ENCODE measurements at places on chromosomes 1 and 21.

DNA sequence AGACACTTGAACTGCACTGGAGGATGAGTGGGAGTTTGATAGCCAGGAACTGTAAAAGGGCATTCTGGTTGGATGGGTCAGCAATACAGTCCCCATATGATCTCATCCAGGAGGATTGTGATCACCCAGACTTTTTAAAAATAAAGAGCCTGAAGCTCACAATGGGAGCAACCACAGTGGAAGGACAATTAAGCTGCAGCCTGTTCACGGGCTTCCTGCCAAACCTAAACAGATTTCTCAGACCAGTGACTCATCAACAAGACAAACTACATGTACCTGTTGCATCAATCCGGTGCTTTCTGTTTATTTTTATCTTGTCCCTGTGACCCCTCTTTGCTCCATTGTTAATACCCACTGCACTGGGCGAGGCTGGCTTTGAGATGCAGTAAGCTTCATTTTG is 52.3 kb downstream of the PAPPA2 start:
- no peak for DNase-seq

DNA sequence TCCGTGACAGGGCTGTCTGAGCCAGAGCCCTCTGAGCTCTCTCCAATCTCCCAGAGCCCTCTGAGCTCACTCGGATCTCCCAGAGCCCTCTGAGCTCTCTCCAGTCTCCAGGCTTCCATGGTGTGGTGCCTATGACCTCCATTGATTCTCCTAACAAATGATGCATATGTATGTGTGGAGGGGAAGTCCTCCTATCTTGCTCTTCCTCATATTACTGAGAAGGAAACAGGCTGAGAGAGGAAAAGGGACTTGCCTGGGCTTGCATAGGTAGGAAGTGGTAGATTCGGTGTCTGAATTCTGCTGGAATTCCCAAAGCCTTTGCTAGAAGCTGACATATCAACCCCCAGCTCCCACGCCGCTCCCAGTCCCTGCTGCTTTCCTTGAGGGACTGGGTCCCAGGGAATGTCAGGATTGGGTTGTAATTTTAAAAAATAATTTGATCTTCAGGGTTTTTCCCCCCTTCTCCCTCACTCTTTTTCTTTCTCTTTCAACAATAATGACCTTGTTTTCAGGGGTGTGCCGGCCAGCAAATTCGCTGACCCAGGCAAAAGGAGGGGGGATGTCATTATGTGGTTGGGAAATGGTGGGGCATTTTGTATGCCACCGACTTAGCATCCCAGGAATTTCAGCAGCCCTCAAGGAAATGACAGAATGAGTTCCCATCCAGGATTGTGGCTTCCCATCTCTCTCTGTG is 42.3 kb upstream of the RUNX3 start:
- no peak for DNase-seq

DNA sequence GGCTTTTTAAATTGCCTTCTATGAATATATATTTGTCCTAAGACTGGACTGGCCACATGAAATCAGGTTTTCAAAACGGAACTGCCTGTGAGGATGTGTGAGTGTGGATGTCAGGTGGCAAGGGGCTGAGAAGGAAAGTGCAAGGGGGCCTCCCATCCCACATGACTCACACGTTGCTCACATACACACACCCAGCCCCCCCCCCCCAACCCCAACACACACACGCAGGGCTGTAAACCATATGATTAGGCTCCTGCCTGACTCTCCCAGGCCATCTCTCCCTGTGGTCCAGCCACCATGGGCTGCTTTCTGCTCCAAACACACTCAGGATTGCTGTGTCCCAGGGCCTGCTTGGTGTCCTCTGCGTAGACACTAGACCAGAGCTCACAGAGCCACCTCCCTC is 22.4 kb downstream of the DEGS1 start:
- peak; percentile 22 for DNase-seq

DNA sequence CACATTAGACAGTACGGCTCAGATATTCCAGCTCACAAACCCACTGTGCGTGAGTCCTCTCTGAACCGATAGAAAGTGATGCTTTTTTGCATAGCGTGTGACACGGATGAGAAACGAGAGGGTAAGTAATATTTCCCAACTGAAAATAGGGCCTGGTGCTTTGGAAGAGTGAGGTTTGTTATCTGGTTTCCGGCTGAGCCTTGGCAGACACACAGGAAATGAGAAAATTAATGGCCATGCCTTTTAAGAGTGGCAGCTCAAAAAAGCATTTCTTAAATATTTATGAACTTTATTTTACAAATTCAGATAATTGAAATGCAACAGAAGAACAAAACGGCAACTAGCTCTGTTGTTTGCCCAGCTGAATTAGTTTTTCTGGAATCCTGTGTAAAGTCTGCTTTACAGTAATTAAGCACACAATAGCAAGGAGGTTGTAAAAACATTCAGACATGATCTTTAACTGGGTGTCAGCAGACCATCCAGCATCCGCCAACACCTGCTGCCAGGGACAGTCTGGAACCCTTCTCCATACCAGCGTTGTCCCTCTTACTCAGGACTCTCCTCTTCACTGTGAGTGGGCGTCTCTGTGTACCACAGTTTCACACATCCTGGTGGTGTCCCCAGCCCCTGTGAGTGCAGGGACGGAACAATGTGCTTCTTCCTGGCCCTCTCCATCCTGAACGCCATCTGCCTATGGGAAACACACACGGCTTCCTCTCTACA is 155.4 kb downstream of the PGBD5 start:
- DNase-seq = no peak

DNA sequence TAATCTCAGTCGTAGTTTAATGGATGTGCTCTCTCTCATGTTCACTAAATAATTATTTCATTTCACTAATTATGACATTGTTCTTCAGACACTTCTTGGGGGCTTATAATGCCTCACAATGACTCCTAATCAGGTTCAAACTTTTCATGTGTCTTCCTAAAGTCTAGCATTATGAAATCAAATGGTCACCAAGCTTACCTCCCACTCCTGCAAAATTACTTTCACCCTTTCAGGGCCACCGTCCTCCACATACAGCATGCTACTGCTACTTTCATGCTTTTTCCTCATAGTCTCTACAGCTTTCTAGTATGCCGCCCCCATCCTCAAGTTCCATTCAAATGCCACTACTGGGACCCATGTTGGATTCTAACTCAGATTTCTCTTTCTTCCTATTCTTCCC is 59.8 kb upstream of the C1orf53 start:
- no peak for DNase-seq

GRCh38 chr1:207849016-207849415 is 61.9 kb downstream of the CD34 start:
- no peak for DNase-seq

- peak; percentile 39 for DNase-seq
These were observed 40.5 kb downstream of the PATJ start for GRCh38 chr1:61782771-61783170.

GRCh38 chr1:118986555-118987467 is 1.3 kb downstream of the TBX15 start:
- no peak for DNase-seq

DNA sequence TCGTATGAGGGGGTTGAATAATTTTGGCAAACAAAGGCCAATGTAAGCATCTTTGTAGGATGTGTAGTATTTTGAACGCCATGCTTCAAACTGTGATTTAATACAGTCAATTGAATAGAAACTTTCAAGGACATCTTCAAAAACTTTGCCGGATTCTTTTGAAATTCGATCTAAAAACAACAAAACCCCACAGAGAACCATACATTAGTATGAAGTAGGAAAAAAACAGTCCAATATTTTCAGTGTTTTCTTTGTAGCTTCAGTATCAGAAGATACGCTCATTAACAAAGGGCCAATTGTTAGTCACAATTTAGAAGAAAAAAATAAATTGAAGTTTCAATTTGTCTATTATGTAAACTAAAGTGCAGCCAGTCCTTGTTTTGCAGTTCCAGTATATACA is 20.7 kb upstream of the SYNJ1 start:
- DNase-seq = no peak

DNA sequence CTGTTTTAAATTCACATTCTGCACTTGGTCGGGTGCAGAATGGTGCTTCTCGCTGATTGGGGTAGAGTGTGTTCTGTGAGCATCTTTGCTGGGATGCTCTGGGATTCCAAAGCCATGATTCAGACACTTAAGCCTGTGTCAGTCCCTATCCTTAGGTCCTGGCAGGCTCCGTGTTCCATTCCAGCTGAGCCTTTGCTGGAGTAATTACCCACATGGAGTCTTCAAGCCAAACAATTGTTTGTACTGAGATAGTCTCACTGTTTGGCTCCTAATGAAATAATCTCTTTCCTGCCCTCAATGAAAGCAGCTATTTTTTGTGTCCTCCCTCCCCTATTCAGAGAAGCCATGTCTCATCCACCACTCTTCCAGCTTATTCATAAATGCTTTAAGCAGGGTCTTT is 18.7 kb downstream of the SMAP2 start:
- no peak for DNase-seq
